CD14-positive monocyte (primary cell): ENCODE measurements at places on chromosomes 7 and 10.

DNA sequence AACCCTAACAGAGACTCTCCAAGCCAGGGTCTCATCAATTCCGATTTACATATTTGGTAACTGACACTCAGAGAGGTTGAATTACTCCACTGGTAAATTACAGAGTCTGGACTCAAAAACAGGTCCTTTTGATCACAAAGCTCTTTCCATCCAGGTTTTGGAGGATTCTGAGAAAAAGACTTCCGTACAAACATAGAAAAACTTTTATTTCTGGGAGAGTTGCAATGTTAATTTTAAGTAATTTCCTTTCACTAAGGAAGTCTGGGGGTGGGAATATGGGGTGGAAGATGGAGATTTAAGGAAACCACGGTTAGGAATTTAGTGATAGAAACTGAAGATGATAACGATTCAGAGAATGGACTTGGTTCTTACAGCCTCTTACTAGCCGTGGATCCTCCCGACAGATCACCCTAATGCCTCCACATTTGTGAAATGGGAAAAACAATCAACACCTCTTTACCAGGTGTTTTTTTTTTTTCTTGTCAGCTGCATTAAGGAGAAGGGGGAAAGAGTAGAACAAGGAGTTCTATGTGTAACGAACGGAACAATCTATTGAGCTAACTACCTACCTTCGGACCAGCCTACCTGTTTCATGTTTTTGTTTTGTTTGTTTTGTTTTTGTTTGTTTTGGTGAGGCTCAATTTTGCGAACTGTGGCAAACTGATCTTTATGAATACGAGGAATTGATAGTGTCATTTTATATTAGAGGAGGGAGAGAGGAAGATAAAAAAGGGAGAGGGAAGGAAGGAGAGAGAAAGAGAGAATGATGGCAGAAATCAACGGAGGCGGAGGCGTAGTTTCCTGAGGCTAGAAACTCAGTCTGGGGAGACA lies 1.7 kb upstream of the RBM20 start:
- no peak for DNase-seq

DNA sequence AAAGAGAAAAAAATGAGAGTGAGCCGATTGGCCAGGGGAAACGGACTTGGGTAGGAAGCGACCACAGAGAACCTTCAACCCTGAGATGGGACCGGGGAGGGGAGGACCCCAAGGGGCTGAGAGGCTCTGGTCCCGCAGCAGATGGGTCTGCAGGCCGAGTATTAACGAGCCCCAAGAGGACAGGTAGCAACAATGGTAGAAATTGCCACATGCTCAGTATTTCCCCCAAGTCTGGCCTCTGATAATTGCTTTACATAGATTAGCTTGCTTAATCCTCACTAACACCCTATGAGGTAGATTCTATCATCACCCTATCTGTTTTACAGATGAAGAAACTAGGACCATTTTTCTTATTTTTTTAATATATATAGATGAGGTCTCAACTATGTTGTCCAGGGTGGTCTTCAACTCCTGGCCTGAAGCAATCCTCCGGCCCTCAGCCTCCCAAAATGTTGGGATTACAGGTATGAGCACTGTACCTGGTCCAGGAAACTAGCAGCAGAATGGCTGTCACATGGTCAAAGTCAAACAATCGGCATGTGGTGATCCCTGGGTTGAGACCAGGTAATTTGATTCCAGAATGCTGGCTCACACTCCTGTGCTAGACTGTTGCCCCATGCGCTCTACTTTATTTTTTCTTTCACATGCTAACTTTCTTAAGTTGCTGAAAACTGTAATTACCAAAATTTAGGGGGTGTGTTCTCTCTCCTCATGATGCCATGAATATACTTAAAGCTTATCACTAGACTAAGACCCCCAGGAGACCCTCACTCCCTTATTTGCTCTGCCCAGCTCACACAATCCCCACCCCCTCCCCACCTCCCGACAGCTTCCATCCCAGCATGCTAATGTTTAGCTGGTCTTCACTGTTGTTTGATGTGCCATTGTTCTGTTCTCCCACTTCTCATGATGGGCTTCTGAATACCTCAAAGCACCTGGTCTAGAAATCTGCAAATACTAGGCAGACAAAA lies 67.9 kb upstream of the AFAP1L2 start:
- no peak for DNase-seq

GRCh38 chr7:1992554-1992953 lies 240.2 kb downstream of the MAD1L1 start:
- no peak for DNase-seq

DNA sequence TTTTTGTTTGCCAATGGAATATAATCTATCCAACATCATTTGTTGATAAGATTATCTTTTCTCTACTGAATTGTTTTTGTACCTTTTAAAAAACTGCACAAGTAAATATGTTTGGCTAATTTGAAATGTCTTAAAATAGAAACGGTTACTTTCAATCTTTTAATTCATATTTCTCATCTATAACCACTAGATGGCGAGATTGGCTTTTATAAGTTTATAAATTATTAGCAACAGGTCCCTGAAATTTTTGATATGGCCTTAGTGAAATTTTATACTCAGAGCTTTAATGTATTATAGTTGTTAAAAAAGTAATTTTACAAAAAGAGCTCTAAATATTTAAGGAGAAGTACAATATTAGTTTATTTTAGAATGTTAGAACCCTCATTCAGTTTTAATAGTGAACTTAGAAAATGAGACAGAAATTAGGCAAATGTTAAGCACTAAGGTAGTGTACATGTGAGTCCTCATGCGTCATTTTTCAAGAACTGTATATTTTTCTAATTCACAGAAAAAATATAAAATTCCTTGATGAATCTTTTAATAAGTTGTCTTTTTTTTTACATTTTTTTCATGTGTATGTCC lies 592.5 kb downstream of the ARL4A start:
- DNase-seq, result no peak

GRCh38 chr7:91582799-91583477 lies 297.6 kb downstream of the MTERF1 start:
- no peak for DNase-seq

GRCh38 chr10:82865366-82865765 lies 990.4 kb downstream of the NRG3 start:
- no peak for DNase-seq

GRCh38 chr10:79079490-79080355 lies 11.0 kb downstream of the ZMIZ1 start:
- peak; percentile 40 for DNase-seq

- no peak for DNase-seq
These were observed 32.5 kb downstream of the CPXM2 start for GRCh38 chr10:123858907-123859652.

DNA sequence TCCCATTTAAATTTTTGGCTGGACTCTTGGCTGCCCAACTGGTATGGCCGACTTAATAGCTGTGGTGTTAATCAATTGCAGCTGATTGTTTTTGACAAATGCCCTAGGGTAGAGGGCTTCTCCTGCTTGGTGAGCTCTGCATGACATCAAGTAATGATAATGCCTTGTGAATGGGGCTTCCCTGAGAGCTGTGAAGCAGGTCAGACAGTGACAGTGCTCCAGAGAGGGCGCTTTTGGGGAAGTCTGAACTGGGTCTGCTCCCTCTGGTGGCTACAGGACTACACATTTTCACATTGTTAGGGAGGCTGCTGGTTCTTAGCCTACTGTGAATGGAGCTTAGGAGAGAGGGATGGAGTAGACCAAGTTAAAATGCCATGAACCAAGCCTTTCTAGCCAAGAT lies 98.8 kb downstream of the SDK1 start:
- no peak for DNase-seq

DNA sequence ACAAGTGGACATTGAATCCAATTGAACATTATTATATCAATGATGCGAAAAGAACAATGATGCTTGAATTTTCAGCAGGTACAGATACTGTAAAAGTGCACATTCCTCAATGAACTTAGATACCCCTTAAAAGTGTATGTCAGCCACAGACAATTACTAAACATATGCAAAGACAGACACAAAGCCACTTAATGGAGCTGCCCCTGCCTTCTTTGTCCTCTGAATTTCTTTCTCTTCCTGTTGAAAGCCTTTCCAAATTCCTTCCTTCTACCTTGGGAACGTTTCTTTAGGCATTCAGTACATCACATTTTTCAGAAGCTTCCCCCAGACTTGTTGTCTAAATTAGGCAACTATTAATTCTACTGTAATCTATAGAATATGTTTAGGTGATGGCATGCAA lies 706.8 kb upstream of the MBL2 start:
- DNase-seq, result no peak

GRCh38 chr10:114420811-114421485 lies 16.6 kb upstream of the AFAP1L2 start:
- no peak for DNase-seq

DNA sequence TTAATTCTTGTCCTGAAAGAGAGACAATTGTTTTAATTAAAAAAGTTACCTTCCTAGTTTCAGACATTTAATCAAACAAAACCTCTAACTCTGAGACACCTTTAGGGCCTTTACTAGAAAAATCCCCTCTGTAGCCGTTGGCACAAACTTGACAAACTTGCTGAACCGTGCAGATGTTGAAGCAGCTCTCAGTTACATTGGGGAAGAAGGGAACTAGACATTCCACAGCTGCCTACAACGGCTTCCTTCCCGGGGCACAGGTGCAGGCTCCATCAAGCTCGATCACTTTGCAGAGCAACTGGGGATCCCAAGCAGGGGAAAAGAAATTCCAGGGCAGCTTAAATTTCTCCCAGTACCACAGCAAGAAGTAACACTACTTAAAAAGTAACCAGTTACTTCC lies 141.3 kb downstream of the SKAP2 start:
- DNase-seq, result no peak

- no peak for DNase-seq
These were observed 35.9 kb upstream of the WIPF3 start for GRCh38 chr7:29770371-29770770.
